ENCODE measurements at places on chromosomes 7 and 10. TPM values are rescaled to one million over a fixed set of nuclear protein-coding genes. Genes with fewer than 3 reads are reported as not detected.

GRCh38 chr7:45176886-45177731 is 19.5 kb downstream of the RAMP3 start:
- H3K27me3 ChIP-seq = no peaks in the 10 kb centered on the region
- peaks cover 1% of the 10 kb centered on the region for H3K4me1 ChIP-seq
- no peaks in the 10 kb centered on the region for H3K36me3 ChIP-seq
- H3K27ac ChIP-seq = no peak overlapping the region
- DNase-seq = peak; percentile 27

Gene SLC26A5
- 1.8 TPM for total RNA-seq

- no peaks in the 10 kb centered on the region for H3K36me3 ChIP-seq
- no peaks in the 10 kb centered on the region for H3K27me3 ChIP-seq
- H3K27ac ChIP-seq = no peak overlapping the region
- no peak for DNase-seq
- H3K4me1 ChIP-seq = no peaks in the 10 kb centered on the region
- H3K4me3 ChIP-seq = no peak overlapping the region
These were observed 80.9 kb downstream of the FAM171A1 start for GRCh38 chr10:15290150-15290549.

GRCh38 chr10:112229096-112229495 is 45.5 kb upstream of the GPAM start:
- no peaks in the 10 kb centered on the region for H3K36me3 ChIP-seq
- no peak for DNase-seq
- H3K27ac ChIP-seq = no peak overlapping the region

Gene FAM241B
- 5.0 TPM for total RNA-seq

All from lower lobe of right lung (tissue), 2 donors.